ENCODE measurements at places on chromosomes 7 and 10. TPM values are rescaled to one million over a fixed set of nuclear protein-coding genes. Genes with fewer than 3 reads are reported as not detected.

The AMPH gene
- 2.0 TPM for total RNA-seq

DNA sequence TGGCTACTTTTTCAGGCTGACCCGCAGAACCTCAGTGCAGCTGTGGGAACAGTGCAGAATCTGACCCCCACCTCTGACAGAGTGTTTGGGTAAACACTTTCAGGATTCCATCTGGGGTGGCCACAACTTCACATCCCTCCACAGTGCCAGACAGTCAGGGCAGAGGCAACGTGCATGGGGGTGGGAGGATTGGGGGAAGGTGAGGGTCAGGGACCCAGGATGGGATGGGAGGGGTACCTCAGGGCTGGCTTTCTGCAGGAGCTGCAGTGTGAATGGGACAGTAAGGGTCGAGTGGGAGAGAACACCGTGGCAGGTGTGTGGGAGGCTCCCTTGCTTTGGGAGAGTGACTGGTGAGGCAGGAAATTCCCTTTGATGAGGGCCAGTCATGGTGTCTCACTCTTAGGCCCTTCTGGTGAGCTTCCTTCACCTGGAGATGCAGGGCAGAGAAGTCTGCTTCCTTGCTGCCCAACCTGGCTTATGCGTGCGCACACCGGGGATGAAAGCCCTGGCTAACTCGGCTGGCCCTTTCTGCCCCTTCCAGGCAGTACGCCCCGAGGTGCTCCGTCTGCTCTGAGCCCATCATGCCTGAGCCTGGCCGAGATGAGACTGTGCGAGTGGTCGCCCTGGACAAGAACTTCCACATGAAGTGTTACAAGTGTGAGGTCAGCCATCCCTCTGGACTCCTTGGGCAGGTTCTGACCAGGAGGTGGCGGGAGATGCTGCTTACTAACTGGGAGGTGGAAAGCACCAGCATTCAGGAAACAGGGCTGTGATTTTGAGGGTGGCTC lies 8.4 kb downstream of the ZYX start:
- no peak for DNase-seq

- no peak for DNase-seq
These were observed 224.9 kb downstream of the SKIDA1 start for GRCh38 chr10:21300551-21300950.

- no peak for DNase-seq
These were observed 94.2 kb downstream of the C10orf90 start for GRCh38 chr10:126576336-126576735.
